Stimulated activated CD4-positive, alpha-beta T cell treated with anti-CD3 and anti-CD28 coated beads, Interleukin-4, amount 100 ng/mL, for 24 hours (primary cell): ENCODE measurements at places on chromosomes 13 and 19.

- DNase-seq, result no peak
Measured at GRCh38 chr13:106291006-106291405, 244.5 kb downstream of the EFNB2 start.

- DNase-seq, result no peak
Measured at GRCh38 chr19:16197188-16197621, 506 bp upstream of the AP1M1 start.

- DNase-seq, result peak; percentile 4
Measured at GRCh38 chr19:34317311-34317927, 47.6 kb upstream of the GPI start.

- no peak for DNase-seq
Measured at GRCh38 chr13:76385586-76385985, 500.6 kb downstream of the KCTD12 start.

DNA sequence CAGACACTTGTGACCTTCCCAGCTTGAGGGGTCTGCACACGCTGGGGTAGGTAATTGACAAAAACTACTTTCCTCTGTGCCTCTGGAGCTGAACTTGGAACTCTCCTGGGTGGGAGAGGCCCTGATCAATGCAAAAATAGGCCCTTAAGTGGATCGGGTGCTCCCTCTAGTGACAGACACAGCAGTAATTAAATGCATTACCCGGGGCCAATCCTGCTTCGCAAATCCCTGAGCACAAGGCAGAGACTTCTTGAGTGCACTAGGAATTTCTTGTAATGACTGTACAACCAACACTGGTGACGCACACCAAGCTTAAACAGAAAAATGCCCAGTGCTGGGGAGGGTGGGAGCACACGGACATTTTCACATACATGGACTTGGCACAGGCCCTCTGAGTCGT is 10.6 kb upstream of the UBE2S start:
- peak; percentile 62 for DNase-seq

DNA sequence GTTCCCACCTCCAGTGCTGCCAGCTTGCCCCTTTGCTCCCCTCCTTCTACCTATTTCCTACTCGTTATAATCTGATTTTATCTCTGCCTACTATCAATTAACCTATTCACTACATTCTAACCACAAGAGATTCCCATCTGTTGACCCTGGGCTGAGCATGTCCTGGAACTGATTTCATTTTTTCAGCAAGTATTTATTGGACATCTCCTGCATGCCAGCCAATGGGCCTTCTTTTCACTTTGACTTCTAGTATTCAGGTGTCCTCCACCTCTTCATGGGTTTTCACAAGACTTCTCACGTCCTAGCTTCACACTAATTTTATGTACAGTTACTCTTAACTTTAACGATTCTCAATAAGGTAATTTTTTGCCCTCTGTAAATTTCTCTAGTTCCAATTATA is 282.7 kb upstream of the KLHL1 start:
- DNase-seq, result no peak

DNA sequence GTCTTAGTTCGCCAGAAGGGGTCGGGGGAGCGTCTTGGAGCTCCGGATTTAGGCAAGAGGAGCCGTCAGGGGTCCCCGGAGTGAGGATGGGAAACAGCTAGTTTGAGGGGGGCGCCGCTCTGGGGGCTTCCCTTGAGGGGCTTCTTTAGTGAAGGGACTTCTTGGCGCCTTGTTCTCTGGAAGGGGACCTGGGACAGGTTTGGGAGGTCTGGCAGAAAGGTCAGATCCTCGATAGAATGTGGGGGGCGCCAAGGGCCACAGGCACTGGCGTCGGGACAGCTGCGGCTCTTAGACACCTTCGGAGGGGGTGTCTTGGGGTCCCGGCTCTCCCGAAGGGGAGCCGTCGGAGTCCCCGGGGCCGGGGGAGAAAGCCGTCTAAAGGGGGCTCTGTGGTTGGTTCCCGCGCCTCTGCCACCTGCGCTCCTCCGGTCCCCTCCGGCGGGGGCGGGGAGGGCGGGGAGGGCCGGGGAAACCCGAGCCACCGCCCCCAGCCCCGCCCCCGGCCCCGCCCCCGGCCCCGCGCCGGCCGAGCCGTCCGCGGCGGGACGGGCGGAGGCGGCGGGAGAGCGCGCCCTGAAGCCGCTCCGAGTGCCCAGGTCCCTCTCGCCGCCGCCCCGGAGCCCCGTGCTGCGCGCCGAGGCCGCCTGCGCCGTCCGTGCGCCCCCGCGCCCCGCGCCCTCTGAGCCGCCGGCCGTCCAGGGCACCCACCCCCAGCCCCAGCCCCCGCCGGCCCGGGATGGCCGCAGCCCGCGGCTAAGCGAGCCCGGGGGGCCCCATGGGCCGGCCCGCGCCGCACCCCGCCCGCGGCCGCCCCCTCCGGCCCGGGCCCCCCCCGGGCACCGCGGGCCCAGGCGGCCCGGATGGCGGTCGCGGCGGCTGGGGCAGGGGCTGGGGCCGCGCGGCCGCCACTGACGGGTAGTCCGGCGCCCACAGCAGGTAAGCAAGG is at the start of gene NRTN:
TSS of gene NRTN (plus strand) at position 552 of the 946 bp plus-strand sequence. CDS start 19,099 bp downstream, outside the sequence.
- peak; percentile 35 for DNase-seq

DNA sequence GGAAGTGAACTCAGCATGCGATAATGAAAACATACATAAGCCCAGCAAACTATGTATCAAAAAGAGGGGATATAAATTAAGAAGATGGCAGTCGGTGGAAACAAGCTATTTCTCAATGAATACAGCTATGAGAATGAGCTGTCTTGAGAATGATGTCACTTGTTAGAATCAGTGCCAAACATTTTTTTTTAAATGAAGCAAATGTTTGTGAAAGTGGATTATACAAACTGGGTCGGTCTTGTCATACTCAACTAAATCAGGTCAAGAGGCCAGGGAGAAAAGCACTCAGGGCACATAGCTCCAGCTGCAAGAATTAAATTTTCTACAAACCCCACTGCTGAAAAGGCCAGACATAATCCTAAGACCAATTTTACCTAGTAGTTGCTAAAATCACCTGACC is 1048.4 kb downstream of the SLITRK1 start:
- no peak for DNase-seq

DNA sequence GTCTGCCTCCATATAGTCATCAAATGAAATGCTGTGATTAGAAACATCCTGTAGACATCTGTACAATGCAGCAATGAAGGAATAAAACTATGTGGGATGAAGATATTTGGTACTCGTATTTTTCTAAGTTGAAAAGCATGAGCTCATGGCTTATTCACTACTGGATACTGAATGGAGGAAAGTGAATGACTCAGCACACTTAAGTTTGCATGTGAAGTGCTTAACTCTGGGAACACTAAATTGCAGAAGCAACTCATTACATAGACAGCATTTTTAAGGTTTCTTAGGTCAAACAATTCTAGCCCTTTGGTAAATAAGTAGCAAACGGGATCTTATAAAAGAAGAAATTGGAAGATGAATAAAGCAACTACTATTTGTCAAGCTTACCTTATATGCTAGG is 429.0 kb upstream of the MIR17HG start:
- DNase-seq, result no peak

GRCh38 chr19:36449059-36449670 is 30.7 kb upstream of the ZFP82 start:
- DNase-seq, result no peak

DNA sequence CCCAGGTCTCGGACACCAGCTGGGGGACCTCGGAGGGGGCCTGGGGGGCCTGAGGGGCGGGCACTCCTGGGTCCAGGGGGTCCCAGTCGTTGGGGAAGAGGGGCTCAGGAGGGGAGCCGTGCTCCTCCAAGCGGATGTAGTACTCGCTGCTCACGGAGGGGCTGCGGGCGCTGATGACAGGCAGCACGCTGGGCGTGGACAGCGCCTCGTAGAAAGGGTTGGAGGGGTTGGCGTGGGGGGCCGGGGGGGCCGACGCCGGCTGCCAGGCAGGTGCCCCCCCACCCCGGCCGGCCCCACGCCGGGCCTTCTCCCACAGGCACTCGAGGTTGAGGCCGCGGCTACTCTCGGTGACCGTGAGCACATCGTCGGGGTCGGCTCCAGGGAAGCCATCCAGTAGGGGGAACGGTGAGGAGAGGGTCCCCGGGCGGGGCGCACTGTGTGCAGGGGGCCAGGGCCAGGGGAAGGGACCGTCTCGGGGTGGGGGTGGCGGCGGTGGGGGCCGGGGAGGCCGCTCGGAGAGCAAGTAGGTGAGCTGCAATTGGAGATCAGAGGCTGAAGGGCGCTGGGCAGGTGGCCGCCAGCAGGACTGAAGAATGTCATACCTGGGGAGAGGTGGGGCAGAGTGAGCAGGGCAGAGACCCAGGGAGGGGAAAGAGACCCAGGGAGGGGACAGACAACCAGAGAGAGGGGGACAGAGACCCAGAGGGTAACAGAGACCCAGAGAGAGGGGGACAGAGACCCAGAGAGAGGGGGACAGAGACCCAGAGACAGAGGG is 12.1 kb downstream of the LMTK3 start:
- no peak for DNase-seq

DNA sequence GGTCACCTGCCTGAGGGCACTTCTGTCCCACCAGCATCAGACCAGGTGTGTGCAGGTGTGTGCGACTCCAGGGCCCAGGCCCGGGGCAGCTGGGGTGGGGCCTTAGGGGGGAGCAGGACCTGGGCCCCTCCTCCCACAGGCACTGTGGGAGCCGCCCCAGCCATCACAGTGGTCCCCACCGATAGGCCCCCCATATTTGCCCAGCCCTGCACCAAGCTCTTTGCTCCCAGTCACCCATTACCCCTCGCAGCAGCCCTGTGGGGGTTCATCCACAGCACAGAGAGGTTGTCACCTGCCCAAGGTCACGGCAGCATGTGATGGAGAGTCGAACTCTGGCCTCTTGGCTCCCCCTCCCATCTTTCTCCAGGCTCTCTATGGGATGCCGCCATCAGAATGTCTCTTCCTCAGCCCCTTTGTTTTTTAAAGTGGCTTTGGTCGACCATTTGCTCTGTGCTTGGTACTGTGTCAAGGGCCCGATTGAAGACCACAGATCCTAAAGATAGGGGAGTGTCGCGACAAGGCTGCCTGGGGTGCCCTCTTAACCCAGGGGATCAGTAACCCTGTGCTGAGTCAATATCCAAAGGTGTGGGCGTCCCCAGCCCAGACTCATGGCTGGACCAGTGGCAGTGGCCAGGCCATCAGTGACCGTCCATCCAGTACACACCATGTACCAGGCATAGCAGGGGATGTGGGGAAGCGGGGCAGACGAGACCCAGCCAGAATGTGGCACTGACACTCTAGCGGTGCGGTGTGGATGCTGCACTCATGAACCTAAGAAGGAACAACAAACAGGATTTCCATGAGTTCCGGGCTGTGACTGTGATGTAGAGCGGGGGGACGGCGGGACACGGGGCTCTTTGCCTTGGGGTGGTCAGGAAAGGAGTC is 28.3 kb upstream of the NCCRP1 start:
- DNase-seq, result no peak

GRCh38 chr19:29873801-29874575 is 62.2 kb downstream of the CCNE1 start:
- no peak for DNase-seq

DNA sequence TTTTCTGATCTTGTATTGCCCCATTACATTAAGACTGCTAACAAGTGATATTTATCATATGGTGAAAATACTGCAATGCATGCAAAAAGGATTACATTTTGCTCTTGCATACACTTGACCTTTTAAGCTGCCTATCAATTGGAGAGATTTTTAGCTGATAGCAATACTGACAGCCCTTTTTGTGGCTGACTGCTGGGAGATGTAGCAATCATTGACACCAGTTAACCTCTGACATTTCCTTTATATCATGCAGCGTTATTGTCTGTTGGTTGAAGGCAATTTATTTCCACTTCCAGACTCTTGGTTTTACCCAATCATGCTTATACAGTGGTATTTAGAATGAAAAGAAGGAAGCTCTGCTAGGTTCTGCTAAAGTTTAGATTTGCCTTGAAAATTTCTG is 364.0 kb downstream of the LMO7 start:
- no peak for DNase-seq

- no peak for DNase-seq
Measured at GRCh38 chr13:35855531-35856019, 275.6 kb downstream of the DCLK1 start.

- DNase-seq, result no peak
Measured at GRCh38 chr13:99299920-99300341, 7.3 kb downstream of the GPR183 start.

GRCh38 chr19:50203281-50204080 is at the start of gene MYH14:
TSS of gene MYH14 (plus strand) at chr19:50203622. CDS start at chr19:50210366, 6,744 bp downstream.
- DNase-seq, result no peak

DNA sequence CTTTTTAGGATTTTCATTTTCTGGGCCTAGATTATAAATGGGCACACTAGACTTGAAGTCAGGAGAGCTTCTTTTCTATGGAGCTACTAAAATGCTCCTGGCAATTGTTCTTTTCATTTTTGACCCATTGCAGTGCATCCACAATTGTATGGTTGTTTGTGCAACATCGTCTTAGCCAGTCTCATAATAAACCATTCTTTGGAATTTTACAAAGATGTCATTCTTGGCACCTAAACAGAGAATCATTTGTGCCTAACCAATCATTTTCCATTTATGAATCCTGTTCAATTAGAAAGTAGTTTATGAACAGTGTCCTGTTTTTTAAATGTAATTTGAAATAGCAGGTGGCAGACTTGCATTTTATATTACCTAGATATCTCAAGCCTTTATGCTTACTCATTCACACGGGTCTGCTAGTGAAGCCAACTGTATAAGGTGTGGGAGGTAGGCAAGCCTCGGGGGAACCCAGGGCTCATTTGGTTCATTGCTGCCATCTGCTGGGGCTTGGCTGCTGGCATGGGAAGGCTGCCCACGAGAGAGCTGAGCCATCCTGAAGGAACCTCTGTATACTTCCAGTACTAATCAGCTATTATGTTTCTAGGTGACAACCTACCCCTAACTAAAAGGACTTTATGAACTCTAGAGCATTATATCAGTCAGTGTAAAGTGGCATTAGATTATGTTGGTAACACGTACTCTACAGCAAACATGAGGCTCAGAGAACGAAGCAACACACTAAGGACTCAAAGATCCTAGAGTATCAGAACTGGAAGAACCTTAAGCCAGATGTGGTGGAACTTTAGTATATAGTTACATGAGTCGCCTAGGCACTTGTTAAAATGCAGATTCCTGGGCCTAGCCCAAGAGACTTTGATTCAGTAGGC is 60.0 kb downstream of the TPT1 start:
- peak; percentile 73 for DNase-seq

DNA sequence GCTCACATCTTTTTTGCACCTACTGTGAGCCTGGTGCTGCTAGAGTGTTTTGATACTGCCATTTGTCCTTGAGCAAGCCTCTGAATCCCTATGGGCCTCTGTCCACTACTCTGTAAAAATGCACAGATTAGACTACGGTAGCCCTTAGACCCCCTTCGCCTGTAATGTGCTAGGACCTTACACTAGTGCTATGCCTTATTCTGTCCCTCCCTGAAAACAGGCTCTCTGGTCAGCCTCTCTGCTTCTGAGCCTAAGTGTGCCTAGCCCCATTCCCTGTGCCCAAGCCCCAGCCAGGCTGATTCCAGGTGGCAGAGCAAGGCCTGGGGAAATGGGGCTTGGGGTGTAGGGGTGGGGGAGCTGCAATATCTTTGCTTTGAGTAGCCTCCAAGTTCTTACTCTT is 10.7 kb downstream of the HMGB1 start:
- no peak for DNase-seq

GRCh38 chr13:102045731-102046130 is 356.1 kb downstream of the FGF14 start:
- no peak for DNase-seq

- no peak for DNase-seq
Measured at GRCh38 chr13:79062291-79062690, 343.8 kb downstream of the RBM26 start.
